ENCODE measurements at places on chromosomes 16 and 17.

DNA sequence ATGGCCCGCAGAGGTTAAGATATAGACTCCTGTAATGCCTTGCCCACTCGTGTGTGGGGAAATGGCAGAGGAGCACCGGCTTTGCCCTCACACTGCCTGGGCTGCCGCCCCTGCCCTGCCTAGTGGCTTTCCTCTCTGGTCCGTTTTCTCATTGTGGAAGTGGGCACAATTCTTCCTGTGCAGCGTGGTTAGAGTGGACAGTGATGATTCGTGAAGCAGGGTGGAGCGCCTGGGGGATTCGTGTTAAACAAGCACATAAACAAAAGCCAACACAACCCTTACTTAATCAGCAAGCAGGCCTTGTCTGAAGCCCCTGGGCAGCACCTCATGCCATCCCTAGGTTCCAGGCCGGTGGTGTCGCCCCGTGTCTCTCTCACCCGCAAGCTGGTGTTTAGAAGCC is 269.7 kb downstream of the SEC14L1 start:
- DNase-seq = no peak

- no peak for DNase-seq
Observed at GRCh38 chr17:12729086-12729485, 60.2 kb upstream of the ARHGAP44 start.

- DNase-seq = no peak
Observed at GRCh38 chr16:8080817-8081216, 509.5 kb downstream of the TMEM114 start.

GRCh38 chr17:48928876-48929811 is 15.5 kb downstream of the SNF8 start:
- DNase-seq = no peak

- no peak for DNase-seq
Observed at GRCh38 chr17:55410722-55411462, 10.7 kb downstream of the MMD start.

GRCh38 chr17:51322390-51323029 is 62.2 kb downstream of the UTP18 start:
- DNase-seq = peak; percentile 1

- DNase-seq = no peak
Observed at GRCh38 chr16:10587622-10588021, 7.2 kb upstream of the EMP2 start.

DNA sequence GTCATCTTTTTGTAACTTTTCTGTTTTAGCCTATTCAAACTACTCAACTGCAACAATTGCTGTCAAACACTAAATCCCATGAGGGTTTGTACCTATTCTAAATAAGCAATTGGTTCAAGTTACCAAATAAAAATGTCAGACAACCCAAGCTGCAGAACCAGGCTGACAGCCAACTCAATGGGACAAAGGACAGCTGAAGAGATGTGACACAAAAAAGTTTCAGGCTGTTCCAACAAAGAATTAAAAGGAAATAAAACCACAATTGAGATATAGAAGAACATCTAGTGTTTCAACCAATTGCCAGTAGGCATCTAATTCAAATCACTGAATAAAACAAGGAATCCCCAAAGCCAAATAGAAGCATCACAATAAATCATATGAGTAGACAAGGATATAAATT is 49.3 kb downstream of the GRB7 start:
- no peak for DNase-seq

- no peak for DNase-seq
Observed at GRCh38 chr16:13062219-13062618, 160.8 kb downstream of the SHISA9 start.

DNA sequence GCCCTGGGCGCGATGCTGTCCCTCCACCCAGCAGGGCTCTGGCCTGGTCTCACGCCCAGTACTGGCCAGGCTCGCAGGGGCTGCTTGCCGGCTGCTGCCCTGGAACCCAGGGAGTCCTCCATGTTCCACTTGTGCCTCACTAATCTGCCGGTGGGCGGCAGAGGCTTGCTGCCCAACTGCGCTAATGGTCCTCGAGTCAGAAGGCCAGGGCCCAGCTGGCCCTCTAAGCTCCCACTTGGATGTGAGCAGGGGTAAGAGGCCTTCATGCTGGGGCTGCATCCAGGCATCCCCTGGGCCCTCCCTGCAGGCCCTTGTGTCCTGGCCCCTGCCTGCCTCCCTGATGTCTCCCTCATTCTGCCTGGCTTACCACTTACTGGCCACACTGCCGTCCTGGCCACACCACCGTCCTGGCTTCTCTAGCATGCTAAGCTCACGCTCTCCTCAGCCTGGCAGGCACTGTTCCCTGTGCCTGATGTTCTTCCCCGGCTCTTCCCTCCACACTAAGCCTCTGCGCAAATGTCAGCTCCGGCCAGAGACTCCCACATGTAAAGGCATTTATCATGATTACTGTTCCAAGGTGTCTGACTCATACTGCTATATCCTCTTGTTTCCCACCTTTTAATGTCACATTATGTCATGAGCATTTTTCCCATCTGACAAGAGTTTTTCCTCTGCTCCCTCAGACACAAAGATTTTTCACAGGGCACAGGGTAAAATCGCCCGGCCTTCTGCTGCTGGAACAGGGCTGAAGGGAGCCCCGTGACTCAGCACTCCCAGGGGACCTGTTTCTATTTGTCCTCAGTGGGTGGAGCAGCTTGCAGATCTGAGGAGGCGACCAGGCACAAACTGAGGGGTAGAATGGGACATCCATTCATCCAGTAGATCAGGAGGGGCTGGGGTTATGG is 15.9 kb downstream of the B9D1 start:
- no peak for DNase-seq

All from NCI-H2227 treated with DMSO at 0.1 percent for 48 hours (cell line).